ENCODE measurements at places on chromosomes 4 and X.

DNA sequence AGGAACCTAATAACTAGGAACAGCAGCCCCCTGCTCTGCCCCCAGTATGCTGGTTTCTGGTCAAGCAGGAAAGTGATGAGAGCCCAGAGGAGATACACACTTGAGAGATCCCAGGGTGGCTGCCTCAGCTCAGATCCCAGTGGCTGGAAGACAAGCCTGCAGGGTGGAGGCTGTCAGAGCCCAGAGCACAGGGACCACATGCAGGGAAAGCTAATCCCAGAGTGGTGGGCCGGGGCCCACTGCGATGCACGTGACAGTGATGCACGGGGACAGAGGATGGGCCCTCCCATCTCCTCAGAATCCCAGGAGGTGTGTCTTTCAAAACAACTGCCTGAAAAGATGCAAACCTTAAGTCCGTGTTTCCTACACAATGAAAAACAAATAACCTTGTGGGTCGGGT, 29.1 kb upstream of the CRMP1 start:
- no peak for DNase-seq

GRCh38 chr4:153426207-153426885, 39.8 kb upstream of the TMEM131L start:
- no peak for DNase-seq

GRCh38 chr4:82519776-82520175, 42.0 kb downstream of the TMEM150C start:
- no peak for DNase-seq

DNA sequence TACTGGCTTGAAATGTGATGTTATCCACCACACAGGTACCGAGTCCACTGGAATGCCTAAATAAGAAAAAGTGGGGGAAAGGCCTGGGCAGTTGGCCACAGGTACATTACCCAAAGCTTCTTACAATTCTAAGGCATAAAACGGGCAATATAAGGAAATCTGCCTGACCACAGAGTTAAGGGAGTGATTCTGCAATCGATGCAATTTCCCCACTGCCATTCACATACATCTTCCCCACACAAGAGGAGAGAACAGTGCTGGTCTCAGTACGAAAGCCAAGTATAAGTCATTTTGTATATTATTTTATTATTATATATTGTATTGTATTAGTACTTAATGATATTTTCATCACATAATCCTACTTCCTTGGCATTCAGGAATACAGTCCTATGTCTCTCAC, 30.6 kb downstream of the RFC1 start:
- DNase-seq: no peak

DNA sequence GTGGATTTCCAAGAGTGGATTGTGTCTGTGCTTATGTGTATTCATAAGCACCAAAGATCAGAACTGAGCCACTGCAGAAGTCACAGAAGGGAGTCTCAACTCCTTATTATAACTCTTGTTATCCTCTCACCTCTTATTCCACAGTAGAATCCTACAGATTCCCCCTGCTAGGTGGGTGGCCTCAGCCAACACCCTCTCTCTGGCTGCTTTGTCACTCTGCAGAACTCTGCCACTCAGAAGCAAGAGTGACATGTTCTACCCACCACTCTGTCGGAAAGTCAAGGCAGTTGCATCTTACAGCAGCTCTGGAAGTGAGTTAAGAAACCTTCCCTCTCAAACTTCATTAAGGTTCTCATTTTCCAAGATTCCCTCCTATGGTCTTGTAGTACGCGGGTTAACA, 41.9 kb downstream of the PTCHD1 start:
- DNase-seq: no peak

DNA sequence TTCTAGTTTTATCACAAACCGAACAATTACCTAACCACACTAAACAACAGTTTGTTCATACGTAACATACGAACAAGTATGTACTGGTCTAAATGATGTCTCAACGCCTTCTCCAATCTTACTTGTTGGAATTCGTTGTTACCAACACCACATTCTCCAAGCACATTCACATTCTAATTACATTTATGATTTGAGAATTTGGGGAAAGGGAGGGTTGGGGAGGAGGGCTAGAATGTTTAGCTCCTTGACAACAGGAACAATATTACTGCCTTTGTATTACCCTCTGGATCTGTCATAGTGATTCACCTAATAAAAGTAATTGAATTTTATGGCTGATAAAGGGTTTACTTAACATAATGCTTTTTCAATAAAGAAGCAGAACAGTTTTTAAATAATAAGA, 24.4 kb downstream of the LCORL start:
- DNase-seq: no peak

GRCh38 chrX:145848448-145848847, 30.8 kb downstream of the SLITRK2 start:
- DNase-seq: no peak

DNA sequence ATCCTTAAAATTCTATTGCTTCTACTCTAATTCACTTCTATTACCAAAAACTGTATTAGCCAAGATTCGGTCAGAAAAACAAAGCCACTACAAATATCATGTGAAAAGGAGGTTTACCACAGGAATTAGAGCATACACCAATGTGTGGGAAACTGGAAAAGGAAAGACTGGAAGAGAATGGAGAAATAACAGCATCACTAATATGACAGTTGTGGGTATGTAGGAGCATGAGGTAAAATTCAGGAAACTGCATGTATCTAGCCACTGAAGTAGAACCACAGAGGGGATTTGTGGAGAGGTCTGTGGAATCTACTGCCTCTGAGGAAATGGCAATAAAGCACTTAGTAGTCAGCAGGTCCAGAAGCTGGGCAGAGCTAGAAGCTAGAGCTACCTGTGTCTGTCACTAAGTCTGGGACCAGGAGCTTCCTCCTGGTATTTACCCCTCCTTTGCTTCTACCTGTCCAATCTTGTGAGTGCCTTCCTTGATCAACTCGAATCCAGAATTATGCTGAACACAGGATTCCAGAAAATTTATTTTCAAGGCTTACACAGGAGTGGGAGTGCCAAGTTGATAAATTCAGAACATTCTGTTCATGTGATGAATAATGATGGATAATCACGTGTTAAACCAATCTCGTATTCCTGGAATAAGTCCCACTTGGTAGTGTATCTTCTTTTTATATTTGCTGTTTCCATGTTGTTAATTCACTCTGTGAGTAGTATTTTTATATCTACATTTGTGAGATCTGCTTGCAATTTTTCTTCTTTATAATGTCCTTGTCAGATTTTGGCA, 52.6 kb downstream of the NAF1 start:
- no peak for DNase-seq

- DNase-seq: no peak
Measured at GRCh38 chr4:123826896-123827295, 430.3 kb downstream of the SPRY1 start.

DNA sequence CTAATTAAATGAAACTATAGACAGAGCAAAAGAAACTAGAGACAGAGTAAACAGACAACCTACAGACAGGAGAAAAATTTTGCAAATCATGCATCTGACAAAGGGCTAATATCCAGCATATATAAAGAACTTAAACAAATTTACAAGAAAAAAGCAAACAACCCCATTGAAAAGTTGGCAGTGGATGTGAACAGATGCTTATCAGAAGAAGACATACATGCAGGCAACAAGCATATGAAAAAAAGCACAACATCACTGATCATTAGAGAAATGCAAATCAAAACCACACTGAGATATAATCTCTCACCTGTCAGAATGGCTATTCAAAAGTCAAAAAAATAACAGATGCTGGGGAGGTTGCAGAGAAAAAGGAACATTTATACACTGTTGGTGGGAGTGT, 14.8 kb downstream of the ZNF280C start:
- no peak for DNase-seq

GRCh38 chrX:11460347-11460746, 167.1 kb downstream of the AMELX start:
- DNase-seq: no peak

GRCh38 chr4:118954246-118954645, 65.6 kb downstream of the SYNPO2 start:
- DNase-seq: no peak

DNA sequence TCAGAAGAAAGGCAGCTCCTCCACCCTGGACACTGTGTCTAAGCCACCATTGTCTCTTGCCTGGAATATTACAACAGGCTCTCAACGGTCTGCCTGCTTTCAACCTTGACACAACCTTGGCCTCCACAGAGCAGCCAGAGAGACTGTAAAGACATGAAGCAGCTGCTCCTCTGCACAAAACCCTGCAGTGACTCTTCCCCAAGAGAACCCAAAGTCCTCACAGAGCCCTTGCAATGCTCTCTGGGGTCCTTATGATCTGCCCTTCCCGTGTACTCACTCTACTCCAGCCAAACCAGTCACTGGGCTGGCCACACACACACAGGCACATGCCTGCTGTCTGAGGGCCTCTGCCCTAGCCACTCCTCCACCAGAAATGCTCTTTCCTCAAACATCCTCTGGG, 75.9 kb upstream of the CPEB2 start:
- no peak for DNase-seq

DNA sequence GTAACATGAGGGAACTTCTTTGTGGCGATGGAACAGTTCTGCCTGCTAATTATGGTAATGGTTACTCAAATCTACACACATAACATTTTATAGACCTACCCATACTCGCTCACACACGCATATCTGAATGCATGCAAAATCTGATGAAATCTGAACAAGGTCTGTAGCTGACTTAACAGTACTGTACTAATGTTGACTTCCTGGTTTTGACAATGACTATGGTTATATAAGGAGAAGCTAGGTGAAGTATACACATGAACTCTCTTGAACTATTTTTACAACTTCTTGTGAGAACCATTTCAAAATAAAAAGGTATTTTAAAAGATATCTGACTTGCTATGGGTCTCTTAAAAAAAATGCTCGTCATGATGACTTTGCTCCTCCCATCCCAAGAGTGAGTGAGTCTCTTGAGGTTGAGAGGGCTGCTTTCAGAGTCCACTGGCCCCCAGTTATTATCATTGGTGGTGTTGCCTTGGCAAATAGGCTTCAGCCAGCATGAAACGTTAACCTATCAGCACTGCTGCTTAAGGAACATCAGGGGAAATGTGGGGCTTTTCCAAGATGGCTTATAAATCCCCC, 99.8 kb downstream of the MTMR1 start:
- no peak for DNase-seq

- DNase-seq: no peak
Measured at GRCh38 chrX:45762699-45763647, 562.3 kb upstream of the DIPK2B start.

DNA sequence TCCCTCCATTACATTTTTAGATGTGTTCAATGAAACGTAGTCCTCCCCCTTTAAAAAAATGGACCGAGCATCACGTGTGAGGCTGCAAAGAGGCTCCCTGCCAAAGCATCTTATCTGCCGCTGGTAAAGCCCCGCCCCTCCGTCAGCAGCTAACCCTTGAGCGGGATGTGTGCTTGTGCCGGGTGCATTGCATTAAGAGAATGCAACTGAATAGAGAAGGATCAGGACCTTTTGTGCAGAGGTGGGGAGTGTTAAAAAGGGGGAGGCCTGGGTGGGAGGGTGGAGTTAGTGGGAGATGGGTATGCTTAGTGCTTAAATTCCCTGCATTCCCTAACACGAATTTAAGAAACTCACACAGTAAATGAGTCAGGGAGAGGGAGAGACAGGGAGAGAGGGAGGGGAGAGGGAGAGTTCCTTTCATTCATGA, 66.0 kb downstream of the TBL1X start:
- no peak for DNase-seq

DNA sequence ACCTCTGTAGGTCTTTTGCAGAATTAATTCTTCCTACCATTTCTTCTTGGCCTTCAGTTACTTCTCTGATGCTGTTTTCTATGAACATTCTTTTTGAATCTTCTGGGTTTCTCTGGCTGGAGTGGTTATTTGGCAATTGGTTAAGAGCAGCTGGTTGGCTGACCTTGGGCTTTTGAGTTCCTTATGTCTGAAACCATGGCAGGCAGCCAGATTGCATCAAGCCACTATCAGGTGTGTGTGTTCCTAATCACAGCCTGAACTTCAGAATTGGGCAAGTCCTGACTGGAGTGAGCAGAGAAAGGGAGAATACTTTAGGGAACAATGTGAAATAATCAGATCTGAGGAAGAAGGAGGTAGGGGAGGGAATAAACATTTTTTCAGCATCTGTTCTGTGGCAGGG, 90.2 kb downstream of the ARHGAP10 start:
- DNase-seq: no peak

DNA sequence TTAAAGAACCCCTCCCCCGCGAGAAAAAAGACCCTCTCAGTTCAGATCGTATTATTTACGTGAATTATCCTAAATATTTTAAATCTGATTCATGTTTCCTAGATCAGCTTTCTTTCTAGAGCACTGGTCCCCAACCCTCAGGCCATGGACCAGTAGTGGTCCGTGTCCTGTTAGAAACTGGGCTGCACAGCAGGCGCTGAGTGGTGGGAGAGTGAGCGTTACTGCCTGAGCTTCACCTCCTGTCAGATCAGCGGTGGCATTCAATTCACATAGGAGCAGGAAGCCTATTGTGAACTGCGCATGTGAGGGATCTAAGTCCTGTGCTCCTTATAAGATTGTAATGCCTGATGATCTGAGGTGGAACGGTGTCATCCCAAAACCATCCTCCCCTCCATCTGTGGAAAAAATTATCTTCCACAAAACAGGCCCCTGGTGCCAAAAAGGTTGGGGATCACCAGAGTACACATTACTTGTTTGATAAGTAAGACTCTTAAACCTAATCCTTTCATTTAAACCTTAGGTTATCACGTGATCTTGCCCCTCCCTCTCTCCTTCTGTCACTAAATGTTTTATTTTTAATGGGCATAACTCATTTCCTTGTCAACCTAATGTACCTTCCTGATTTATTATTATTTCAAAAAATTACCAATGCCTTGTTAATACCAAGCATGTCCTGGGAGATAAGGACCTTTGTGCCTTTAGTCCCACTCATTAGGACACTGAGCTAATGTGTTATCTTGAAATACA, 442.9 kb downstream of the TLL1 start:
- no peak for DNase-seq

- no peak for DNase-seq
Measured at GRCh38 chr4:163161536-163162205, 5.0 kb downstream of the NAF1 start.

- DNase-seq: no peak
Measured at GRCh38 chrX:109872021-109872732, 130.7 kb upstream of the TMEM164 start.

DNA sequence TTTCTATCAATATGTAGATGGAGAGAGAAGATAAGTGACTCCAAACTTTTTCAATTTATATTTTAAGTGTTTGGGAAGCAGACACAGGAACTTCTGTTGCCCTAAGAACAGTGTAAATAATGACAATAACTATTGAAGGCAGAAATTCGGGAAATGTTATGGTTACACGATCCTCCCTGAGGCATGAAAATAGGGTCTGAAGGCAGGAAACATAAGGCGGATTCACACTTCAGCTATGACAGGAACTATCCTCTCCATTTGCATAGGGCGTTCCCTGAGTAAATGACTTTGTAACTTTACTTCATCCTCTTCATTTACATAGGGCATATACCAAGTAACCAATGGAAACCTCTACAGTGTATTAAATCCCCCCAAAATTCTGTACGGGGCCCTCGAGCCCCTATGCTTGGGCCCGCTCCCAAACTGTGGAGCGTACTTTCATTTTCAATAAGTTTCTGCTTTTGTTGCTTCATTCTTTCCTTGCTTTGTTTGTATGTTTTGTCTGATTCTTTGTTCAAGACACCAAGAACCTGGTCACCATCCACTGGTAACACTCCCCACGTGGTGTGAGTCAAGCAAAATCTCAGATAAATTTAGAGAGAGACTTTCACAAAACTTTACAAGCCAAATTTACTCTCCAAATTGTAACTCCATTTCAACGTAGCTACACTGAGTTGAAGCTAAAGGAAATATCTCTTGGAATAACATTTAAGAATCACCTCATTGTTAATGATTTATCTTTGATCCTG, 2504.3 kb downstream of the ARAP2 start:
- DNase-seq: no peak
